Ovary (tissue), 10 donors: ENCODE measurements at places on chromosomes 6 and 20. TPM values are rescaled to one million over a fixed set of nuclear protein-coding genes. Genes with fewer than 3 reads are reported as not detected.

GRCh38 chr6:7805078-7805849, 79.4 kb downstream of the BMP6 start:
- no peak for DNase-seq
- no peak overlapping the region for H3K27ac ChIP-seq
- H3K4me3 ChIP-seq: no peak overlapping the region
- peaks cover 5% of the 10 kb centered on the region for H3K4me1 ChIP-seq
- H3K36me3 ChIP-seq: no peaks in the 10 kb centered on the region

DNA sequence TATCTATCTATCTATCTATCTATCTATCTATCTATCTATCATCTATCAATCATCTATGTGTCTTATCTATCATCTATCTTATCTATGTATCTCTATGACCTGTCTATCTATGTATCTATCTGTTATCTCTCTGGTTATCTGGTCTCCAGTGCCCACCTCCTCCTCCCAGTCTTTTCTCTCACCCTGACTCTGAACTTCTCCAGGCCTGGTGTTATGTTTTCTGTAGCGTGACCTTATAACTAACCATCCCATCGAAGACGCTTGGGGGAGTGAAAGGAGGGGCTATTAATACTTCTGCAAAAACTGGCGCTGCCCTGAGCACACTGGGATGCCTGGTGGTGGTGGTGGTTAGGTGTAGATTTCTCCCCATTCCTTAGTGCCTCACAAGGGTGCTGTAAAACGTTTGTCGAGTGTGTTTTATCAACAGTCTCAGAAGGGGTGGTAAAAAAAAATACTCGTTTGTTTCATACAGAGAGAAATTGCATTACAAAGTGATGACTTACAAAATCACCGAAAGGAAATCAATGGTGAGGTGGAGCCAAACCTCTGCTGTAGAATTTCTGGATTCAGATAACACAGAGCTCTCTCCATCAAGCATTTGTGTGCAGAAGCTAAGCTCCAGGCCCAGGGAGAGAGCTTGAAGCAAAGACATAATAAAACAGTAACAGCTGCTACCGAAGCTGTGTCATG, 156.2 kb downstream of the BCAS1 start:
- H3K27me3 ChIP-seq: no peaks in the 10 kb centered on the region
- no peaks in the 10 kb centered on the region for H3K36me3 ChIP-seq
- H3K4me1 ChIP-seq: peaks cover 11% of the 10 kb centered on the region
- H3K27ac ChIP-seq: peak overlapping the region; percentile 52
- DNase-seq: no peak
- no peak overlapping the region for H3K4me3 ChIP-seq

CCR6 gene
- total RNA-seq: not detected

- no peak overlapping the region for H3K27ac ChIP-seq
- H3K36me3 ChIP-seq: no peaks in the 10 kb centered on the region
- no peaks in the 10 kb centered on the region for H3K27me3 ChIP-seq
- peak; percentile 16 for DNase-seq
- no peak overlapping the region for H3K4me3 ChIP-seq
These were observed 202.8 kb downstream of the DLL1 start for GRCh38 chr6:170087941-170088581.

UBE2C gene
- 1.9 TPM for total RNA-seq

GRCh38 chr6:144935181-144935580, 650.0 kb downstream of the UTRN start:
- no peaks in the 10 kb centered on the region for H3K4me1 ChIP-seq
- no peaks in the 10 kb centered on the region for H3K36me3 ChIP-seq
- no peak for DNase-seq
- H3K4me3 ChIP-seq: no peak overlapping the region

DNA sequence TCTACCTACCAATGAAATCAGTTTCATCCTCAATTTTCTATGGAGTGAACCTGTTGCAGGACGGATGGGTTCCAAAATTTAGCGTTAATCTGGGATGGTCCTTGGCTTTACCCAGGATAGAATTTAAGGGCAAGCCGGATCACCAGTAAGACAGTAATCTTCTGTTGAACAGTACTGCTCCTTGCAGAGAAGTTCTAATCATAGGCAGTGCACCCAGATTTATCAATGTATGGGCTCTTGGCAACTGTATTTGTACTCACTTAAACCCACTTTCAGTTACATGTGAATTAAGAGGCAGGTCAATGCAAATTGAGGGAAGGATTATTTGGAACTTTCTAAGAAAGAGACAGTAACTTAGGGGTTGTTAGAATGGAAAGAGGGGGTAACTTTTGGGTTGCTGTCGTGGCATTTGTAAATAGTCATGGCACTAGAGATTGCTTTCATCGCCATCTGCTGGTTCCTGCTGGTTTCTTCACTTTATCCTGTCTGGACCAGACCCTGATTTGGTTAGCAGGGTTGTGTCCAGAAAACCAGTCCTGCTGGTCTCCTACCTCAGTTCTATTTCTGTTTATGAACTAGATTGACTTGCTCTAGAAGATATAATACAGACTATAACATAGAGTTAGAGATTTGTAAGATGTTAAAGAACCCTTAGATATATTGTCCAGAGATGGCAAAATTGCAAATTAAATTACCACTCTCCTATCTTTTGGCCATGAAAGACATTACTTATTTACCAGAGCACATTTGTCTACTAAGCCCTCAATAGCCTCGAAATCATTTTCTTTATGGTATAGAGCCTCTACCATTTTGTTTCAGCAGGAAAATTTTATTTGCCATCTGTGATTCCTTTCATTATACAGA, 646.3 kb downstream of the UTRN start:
- H3K4me3 ChIP-seq: no peak overlapping the region
- no peaks in the 10 kb centered on the region for H3K27me3 ChIP-seq
- H3K36me3 ChIP-seq: no peaks in the 10 kb centered on the region
- no peak for DNase-seq
- H3K4me1 ChIP-seq: no peaks in the 10 kb centered on the region

DNA sequence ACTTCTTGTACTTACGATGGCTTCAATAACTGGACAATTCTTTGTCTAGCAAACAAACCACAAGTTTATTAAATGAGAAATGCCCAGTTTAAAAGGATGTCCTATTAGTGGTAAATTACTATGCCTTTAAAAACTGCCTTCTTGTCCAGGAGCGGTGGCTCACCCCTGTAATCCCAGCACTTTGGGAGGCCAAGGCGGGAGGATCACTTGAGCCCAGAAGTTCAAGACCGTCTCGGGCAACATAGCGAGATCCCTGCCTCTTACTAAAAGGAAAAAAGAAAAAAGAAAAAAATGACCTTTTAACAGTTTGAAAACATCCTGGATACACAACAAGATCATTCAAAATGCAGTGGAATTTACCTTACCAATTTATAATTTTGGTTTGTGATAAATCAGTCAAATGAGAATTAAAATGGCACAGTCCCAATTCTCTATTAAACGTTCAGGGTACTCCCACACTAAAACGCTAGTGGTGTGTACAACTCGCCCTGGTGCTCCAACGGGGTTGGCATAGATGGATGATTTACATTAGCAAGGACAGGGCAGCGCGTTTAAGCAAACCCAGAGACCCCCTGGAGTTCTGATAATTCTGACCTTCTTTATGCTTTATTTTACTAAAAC, 2.3 kb downstream of the ZBTB2 start:
- no peaks in the 10 kb centered on the region for H3K36me3 ChIP-seq
- H3K4me3 ChIP-seq: peak overlapping the region; percentile 99
- H3K27ac ChIP-seq: peak overlapping the region; percentile 7
- peaks cover 3% of the 10 kb centered on the region for H3K4me1 ChIP-seq
- DNase-seq: no peak
- no peaks in the 10 kb centered on the region for H3K27me3 ChIP-seq

KIF6 gene
- total RNA-seq: 0.69 TPM

DNA sequence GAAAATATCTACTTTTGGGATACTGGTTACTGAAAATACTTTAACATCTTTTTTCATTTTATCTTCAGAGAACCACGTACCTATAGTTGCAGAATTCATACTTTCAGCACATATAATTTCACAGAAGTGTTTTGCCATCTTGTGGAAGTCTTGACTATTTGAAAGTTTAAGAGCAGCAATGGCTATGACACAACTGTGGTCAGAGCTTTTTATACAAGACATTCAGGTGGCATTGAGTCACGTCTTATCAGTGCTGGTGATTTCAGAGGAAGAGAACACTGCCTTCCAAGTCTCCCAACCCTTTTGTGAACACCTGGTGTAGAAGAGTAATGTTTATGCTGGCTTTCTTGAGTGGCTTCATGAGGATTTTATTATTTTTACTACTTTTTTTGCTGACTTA, 171.6 kb downstream of the ARID1B start:
- no peak overlapping the region for H3K27ac ChIP-seq
- no peak for DNase-seq
- H3K27me3 ChIP-seq: no peaks in the 10 kb centered on the region
- H3K36me3 ChIP-seq: no peaks in the 10 kb centered on the region
- no peak overlapping the region for H3K4me3 ChIP-seq
- peaks cover 11% of the 10 kb centered on the region for H3K4me1 ChIP-seq

- H3K4me3 ChIP-seq: no peak overlapping the region
- no peaks in the 10 kb centered on the region for H3K4me1 ChIP-seq
- H3K27me3 ChIP-seq: no peaks in the 10 kb centered on the region
- H3K36me3 ChIP-seq: no peaks in the 10 kb centered on the region
These were observed 14.9 kb downstream of the IP6K3 start for GRCh38 chr6:33731751-33732282.

DNA sequence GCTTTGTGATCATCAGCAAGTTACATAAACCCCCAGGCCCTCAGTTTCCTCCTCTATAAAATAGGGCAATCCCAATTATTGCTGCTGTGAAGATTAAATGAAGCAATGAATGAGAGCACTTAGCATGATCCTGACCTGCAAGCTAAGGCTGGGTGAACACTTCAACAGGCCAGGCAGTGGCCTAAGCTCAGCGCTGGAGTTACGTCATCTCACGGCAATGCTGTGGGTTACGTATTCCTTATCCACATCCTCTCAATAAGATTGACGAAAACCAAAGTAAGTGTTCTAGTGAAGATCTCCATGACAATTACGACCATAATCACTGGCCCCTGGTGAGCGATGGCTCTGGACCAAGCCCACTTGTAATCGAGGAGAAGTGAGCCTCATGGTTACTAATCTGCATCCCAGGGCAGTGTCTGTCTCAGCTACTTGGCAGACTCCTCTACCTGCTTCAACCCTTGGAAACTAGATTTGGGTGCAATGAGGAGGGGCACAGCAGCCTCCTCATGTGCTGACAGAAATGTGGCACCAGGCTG, 274.1 kb upstream of the ARID1B start:
- H3K27me3 ChIP-seq: no peaks in the 10 kb centered on the region
- no peak overlapping the region for H3K4me3 ChIP-seq
- no peaks in the 10 kb centered on the region for H3K36me3 ChIP-seq

GRCh38 chr6:111591901-111592461, 13.7 kb downstream of the TRAF3IP2 start:
- peaks cover 21% of the 10 kb centered on the region for H3K4me1 ChIP-seq
- no peaks in the 10 kb centered on the region for H3K27me3 ChIP-seq
- no peaks in the 10 kb centered on the region for H3K36me3 ChIP-seq

TRIM10 gene
- not detected for total RNA-seq

GRCh38 chr20:38612751-38613515, 11.3 kb downstream of the ARHGAP40 start:
- H3K27ac ChIP-seq: no peak overlapping the region
- no peaks in the 10 kb centered on the region for H3K36me3 ChIP-seq
- DNase-seq: no peak
- no peaks in the 10 kb centered on the region for H3K27me3 ChIP-seq

THBS2 gene
- total RNA-seq: 73.9 TPM

DNA sequence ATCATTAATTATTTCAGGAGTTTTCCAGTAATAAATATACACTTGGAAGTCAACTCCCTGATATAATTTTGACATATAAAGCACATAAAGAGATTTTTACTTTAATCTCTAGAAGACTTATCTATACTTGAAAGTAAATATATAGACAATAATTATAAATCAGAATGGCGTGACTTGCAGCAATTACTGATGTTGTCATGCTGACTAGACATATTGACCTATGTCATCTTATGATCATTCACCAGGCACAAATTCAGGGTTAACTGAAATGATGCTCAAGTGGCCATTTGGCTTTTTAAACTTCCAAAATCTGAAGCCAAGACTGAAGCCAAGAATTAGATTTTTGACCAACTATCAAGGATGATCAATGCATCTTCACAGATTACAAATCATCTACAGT, 192.2 kb downstream of the MCHR2 start:
- no peak overlapping the region for H3K4me3 ChIP-seq
- DNase-seq: no peak
- H3K4me1 ChIP-seq: no peaks in the 10 kb centered on the region

OR12D2 gene
- not detected for total RNA-seq

LGSN gene
- total RNA-seq: not detected

GRCh38 chr6:168585441-168585840, 144.5 kb downstream of the SMOC2 start:
- H3K27ac ChIP-seq: no peak overlapping the region
- no peaks in the 10 kb centered on the region for H3K27me3 ChIP-seq
- peaks cover 11% of the 10 kb centered on the region for H3K4me1 ChIP-seq
- DNase-seq: no peak

DNA sequence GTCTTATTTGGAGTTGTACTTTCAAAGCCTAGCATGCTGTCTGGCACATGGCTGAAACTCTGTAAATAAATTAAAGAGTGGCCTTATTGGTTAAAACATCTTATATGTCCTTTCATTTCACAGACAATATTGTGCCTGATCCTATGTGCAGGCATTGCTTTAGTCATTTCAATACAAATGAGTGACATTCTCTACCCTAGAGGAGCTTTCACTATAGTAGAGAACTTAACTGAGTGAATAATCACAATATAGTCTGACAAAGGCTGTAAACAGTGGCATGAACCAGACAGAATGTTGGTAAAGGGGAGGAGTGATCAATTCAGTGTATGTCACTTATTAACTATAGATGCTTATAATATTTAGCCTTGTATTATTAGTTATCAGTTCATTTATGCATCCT, 481.8 kb downstream of the TFAP2B start:
- DNase-seq: no peak
- H3K4me3 ChIP-seq: no peak overlapping the region
- no peaks in the 10 kb centered on the region for H3K27me3 ChIP-seq
- no peaks in the 10 kb centered on the region for H3K4me1 ChIP-seq
- H3K27ac ChIP-seq: no peak overlapping the region

DNA sequence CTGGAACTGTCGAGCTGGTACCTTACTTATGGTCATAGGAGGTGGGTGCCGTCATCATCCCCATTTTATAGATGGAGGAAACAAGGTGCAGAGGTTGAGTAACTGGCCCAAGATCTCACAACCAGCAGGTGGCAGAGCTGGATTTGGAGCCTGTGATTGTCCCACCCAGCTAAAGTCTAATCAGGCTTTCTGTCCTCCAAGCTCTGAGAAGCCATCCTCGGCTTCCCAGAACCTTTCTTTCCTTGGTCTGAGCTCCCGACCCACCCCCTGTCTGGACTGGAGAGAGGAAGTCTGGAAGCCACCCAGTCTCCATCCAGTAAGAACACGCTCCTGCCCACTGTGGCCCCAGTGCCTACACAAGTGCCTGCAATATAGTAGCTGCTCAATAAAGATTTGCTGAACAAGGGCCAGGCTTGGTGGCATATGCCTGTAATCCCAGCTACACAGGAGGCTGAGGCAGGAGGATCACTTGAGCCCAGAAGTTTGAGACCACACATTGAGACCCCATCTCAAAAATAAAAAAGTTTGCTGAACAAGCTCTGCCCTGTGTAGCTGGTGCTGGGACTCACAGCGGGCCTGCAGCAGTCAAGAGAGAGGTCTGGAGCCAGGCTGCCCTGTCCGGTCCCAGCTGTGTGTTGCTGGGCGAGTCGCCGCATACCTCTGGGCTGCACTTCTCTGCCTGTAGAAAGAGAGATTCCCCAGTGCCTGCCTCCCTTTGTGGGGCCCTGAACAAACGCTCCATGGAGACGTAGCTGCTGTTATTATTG, 32.5 kb upstream of the DLGAP4 start:
- no peaks in the 10 kb centered on the region for H3K4me1 ChIP-seq
- no peak overlapping the region for H3K4me3 ChIP-seq
- H3K27me3 ChIP-seq: no peaks in the 10 kb centered on the region
- DNase-seq: no peak
- no peak overlapping the region for H3K27ac ChIP-seq

VSTM2L gene
- 0.35 TPM for total RNA-seq
